ENCODE measurements at places on chromosomes 2 and 18.

- no peak for DNase-seq
These were observed 24.6 kb downstream of the HS1BP3 start for GRCh38 chr2:20626392-20626697.

- DNase-seq: no peak
These were observed 24.3 kb downstream of the RHOB start for GRCh38 chr2:20471148-20471547.

DNA sequence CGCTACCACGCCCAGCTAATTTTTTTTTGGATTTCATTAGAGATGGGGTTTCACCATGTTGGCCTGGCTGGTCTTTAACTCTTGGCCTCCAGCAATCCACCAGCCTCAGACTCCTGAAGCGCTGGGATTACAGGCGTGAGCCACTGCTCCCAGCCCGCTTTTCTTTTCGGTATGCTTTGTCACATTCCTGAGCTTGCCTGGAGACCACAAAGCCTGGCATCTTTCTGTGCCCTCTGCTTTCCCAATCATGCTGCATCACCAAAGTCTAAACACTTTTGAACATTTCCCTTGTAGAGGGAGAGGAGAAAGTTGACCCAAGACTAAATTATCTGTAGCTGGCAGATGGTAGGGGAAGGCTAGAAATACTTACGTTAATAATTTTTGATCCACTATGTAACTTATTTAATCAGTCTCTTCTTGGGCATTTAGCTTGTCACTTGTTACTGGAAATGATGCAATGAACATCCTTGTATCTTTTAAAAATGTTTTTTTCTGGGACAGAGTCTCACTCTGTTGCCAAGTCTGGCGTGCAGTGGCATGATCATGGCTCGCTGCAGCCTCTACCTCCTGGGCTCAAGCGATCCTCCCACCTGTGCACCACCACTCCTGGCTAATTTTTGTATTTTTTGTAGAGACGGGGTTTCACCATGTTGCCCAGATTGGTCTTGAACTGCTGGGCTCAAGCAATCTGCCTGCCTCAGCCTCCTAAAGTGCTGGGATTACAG, 2.7 kb upstream of the NPC1 start:
- DNase-seq: no peak

DNA sequence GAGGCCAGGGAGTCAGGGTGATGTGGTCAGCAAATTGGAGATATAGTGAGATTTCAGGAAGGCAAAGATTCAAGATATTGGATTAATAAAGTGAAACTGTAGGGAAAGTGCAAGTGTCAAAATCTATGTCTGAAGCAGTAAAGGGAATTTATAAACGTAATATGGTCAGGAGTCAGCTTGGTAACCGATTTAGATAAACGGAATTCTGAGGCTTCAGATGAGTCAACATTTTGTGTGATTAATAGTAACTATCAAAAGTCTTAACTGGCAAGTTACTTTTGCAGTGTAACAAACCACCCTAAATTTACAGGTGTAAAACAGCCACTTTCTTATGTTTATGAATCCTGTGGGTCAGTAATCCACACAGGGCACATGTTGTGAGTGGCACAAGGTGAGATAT, 10.9 kb downstream of the MTX2 start:
- no peak for DNase-seq

Measured in GM23248 (cell line).